GM18507 (cell line): ENCODE measurements at places on chromosomes 4 and X.

GRCh38 chrX:39811376-39811775, 286.4 kb downstream of the BCOR start:
- DNase-seq, result no peak

DNA sequence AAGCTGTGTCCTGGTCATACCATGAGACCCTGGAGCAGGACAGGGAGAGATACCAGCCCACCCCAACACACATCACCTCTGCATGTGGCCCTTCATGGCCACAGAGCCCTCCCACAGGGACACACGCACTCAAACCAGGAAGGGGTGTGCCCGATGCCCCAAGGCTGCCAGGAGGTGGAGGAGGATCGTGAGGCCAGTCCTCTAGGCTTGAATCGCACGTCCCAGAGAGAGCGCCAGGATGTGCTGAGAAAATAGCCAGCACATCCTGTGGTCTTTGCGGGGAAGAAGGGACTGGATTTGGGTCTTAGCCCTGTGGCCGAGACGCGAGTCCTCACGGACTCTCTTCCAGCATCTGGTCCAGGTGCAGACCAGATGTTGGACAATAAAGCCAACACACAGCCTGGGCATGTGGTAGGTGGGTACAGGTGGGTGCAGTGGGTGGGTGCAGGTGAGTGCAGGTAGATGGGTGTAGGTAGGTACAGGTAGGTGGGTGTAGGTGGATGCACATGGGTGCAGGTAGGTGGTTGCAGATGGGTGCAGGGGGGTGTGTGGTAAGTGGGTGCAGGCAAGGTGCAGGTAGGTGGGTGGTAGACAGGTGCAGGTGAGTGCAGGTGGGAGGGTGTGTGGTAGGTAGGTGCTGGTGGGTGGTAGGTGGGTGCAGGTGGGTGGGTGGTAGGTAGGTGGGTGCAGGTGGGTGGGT, 94.3 kb upstream of the AFAP1 start:
- no peak for DNase-seq

- DNase-seq, result no peak
These were observed 108.1 kb downstream of the MID1 start for GRCh38 chrX:10512258-10512657.

- no peak for DNase-seq
These were observed 14.8 kb upstream of the RHOH start for GRCh38 chr4:40182001-40182400.

GRCh38 chr4:6179362-6179761, 21.0 kb downstream of the JAKMIP1 start:
- DNase-seq, result no peak

GRCh38 chr4:85790582-85790981, 315.6 kb downstream of the ARHGAP24 start:
- DNase-seq, result no peak
